ENCODE measurements at places on chromosomes 3 and 15.

DNA sequence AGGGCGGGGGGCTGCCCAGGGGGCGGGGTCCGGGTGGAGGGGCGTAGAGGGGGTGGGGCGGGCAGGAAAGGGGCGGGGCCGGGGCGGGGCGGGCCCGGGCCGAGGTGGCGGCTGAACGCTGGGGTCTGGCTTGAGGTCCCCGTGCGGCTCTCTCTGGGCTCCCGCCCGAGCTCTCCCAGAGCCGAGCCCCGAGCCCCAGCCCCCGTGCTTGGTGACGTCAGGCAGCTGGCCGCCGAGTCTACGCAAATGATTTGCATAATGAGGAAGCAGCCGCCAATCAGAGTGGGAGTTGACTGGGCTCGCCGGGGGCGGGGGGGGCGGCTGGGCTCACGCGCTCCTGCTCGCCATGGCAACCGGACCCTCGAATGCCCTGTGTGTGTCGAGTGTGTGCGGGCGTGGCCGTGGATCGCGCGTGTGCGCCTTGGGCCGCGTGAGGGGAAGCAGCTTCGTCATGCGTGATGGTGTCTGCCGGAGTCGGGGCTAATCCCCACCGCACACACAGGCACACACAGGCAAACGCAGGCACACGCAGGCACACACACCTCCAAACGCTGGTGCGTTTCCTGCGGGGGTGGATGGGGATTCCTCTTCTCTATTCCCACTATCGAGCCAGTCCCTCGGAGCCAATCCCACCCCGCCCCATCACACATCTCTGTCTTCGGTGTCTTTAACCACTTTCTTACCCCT, at the start of gene CELF6:
Gene CELF6, minus strand, starts transcription at position 173 of the 687 bp plus-strand sequence. CDS start 283 bp downstream, outside the sequence.
- peak; percentile 98 for DNase-seq

DNA sequence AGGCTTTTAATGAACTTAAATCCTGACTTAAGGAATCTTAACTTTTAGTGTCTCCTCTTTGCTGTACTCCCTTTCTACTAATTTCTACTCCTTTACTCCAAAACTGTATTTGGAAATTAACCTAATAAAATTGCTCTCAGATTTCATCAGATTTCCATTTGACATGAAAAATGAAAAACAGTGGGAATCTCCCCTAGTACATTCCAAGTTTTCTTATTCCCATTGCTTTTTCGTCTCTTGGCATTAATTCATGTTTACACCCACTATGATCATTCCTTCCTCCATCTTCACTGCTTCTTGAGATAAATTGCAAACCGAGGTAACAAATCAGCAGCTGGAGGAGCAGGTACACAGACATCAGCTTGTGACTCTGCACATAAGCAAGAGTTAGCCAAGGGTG, 208.7 kb downstream of the VGLL3 start:
- DNase-seq = no peak

DNA sequence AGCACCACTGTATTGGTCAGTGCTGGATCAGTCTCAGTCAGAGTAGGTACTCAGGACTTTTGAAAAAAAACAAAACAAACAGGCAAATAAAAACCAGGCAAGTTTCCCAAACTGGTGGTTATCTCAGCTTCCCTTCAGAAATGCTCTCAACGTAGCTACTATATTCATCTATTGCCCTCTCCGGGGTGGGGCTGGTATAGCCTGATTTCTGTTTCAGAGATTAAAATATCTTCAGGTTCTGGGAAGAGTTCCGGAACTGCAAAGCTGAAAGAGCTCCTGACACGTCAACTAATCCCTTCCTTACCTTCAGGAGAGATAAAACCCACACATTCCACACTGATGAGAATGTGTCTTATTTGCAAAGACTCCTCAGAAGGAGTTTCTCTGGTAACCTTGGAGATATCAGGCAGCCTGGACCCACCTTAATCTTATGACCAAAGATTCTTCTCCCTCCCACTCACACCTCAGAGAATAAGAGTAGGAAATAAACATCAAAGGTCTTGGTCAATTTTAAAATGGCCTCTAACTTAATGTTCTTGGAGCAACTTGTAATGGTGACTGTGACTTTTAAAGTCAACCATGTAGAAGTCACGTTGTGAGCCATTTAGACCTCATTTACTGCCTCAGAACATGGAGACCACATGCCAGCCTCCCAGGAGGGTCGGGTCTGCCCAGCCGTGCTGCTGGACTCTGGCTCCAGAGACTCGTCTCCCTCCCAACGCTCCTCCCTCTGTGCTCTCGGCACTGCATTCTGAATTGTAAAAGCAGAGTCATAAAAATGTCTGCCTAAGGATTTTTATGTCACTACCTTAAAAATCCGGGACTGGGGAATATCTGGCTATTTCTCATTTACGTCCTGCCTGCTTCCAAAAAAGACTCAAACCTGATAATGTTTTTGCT, 53.8 kb downstream of the CDCP1 start:
- no peak for DNase-seq

GRCh38 chr3:29683018-29683993, 402.4 kb downstream of the RBMS3 start:
- no peak for DNase-seq

DNA sequence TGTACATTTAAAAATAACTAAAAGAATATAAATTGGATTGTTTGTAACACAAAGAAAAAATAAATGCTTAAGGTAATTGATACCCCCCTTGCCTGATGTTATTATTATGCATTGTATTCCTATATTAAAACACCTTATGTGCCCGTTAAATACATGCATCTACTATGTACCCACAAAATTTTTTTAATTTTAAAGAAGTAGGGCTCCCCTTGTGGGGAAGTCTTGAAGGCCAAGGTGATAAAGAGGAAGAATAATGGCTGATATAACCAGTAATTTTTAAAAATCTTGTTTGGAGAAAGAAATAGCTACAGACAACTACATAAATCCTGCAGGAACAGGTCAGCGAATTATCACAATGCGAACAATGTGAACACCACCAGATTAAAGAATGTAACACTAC, 451.7 kb upstream of the ARHGEF26 start:
- DNase-seq = no peak

DNA sequence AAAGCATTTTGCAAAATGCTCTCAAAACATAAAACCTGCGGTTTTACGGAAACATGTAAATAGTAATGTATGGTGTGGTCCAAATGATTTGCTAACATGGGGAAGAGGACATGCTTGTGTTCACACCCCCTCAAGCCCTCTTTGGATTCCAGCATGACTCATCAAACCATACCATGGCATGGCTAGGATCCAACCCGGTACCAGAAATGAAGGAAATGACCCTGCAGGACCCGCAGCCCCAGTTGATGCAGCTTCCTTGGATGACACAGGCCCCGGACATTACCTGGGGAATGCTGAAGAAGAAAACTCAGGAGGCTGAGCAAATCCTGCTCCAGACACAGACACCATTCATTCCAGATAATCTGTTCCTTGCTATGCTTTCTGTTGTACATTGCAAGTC, 222.9 kb downstream of the DTWD1 start:
- no peak for DNase-seq

- DNase-seq = no peak
These were observed 26.4 kb downstream of the RTF1 start for GRCh38 chr15:41443275-41443674.

- DNase-seq = no peak
These were observed 188.3 kb upstream of the EOMES start for GRCh38 chr3:27910456-27910855.

DNA sequence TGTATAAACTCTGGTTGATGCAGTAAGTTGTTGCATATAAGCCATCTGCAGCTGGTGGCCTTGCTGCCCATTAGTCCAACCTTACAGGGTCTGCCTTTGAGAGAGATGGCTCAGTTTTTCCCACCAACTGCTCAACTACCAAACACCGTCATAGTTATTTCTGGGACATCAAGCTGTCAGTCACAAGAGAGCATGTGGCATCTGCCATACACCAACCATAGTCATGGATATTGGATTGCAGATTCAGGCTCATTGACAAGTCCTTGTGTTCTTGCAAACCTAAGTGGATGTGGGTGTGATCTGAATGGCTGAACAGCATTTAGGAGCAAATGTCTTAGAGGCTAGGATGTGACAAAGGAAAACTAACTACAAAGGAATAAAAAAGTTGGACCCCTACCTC, 137.6 kb downstream of the ADAMTS17 start:
- no peak for DNase-seq

DNA sequence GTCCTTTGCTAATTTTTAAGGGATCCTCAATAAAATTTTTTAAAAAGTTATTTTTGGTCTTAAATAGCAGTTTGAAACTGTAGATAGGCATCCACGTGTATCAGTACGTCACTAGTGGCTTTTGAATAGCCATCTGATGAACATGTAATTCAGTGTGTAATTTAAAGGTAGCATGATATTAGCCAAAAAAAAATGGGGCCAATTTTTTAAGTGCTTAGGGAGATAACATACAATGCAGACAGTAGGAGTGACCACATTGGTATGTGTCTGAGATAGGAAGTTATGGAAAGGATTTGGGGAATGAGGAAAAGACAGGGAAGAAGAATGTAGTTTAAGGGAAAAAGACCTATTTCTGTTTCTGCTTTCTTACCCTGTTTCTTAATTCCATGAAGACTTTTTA, 2.5 kb downstream of the AP4E1 start:
- DNase-seq = no peak

GRCh38 chr3:40971191-40972168, 227.8 kb upstream of the CTNNB1 start:
- DNase-seq = peak; percentile 65

- no peak for DNase-seq
These were observed 76.8 kb downstream of the ADCY5 start for GRCh38 chr3:123371859-123372685.

DNA sequence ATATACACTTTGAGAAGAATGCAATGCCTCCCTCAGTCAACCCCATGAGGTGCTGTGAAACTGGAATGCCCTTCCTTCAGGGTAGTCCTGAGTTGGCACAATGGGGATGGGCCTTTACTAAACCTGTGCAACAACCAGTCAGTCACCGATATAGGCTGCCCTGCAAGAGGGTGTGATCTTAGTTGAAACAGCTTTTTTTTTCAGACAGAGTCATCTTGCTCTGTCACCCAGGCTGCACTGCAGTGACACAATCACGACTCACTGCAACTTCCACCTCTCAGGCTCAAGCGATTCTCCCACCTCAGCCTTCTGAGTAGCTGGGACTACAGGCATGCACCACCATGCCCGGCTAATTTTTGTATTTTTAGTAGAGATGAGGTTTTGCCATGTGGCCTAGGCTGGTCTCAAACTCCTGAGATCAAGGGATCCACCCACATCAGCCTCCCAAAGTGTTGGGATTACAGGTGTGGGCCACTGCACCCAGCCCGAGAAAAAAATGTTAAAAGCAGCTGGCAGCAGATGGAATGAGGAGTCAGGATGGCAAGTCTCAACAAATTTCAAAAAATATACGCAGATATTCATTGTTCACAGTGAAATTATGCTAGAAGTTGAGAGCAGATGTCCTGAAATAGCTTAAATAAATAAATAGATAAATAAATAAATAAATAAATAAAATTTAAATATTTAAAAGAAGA, 31.8 kb downstream of the MYO5A start:
- no peak for DNase-seq

DNA sequence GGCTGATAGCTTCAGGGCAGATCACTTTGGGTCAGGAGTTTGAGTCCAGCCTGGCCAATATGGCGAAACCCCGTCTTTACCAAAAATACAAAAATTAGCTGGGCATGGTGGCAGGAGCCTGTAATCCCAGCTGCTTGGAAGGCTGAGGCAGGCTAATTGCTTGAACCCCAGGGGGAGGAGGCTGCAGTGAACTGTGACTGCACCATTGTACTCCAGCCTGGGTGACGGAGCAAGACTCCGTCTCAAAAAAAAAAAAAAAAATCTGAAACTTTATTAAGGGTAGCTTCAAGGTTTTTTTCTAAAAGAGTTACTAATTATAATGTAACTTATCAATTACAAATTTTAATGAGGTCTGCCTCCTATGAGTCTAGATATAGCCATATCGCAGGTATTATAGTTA, 5.1 kb downstream of the NECTIN3 start:
- no peak for DNase-seq

DNA sequence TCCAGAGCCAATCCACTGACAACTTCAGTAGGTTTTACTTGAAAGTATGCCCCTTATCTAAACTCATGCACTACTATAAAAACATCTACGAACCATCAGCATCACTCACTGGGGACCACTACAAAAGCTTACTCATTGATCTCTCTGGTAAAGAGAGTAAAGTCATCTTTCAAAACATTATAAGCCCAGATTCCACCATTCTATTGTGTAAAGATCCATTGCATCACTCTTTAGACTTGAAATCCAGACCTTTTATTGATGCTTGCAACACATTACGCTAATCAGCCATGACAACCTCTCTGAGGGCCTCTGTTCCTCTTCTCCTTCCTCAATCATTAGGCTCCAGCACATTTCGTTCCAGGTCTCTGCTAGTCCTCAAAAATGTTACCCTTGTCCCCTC, 248.9 kb upstream of the WNT5A start:
- no peak for DNase-seq

- peak; percentile 12 for DNase-seq
These were observed 107.4 kb upstream of the SLC4A7 start for GRCh38 chr3:27591312-27592210.

Data from KBM-7 (cell line).